ENCODE measurements at places on chromosomes 16 and 17. TPM values are rescaled to one million over a fixed set of nuclear protein-coding genes. Genes with fewer than 3 reads are reported as not detected.

C1QTNF8 gene
- not detected for polyA plus RNA-seq

- no peak for DNase-seq
- no peaks in the 10 kb centered on the region for H3K36me3 ChIP-seq
- H3K27me3 ChIP-seq = no peaks in the 10 kb centered on the region
These were observed 782.4 kb upstream of the SOX9 start for GRCh38 chr17:71338396-71338795.

GRCh38 chr16:70342016-70342415 lies 4.7 kb upstream of the DDX19A start:
- DNase-seq = peak; percentile 37
- H3K4me3 ChIP-seq = no peak overlapping the region
- no peaks in the 10 kb centered on the region for H3K36me3 ChIP-seq
- H3K4me1 ChIP-seq = no peaks in the 10 kb centered on the region

C17orf78 gene
- polyA plus RNA-seq = 0.19 TPM

NPTX1 gene
- polyA plus RNA-seq = 4.1 TPM

GRCh38 chr16:28558456-28558855 lies 4.7 kb downstream of the SGF29 start:
- DNase-seq = no peak
- no peaks in the 10 kb centered on the region for H3K4me1 ChIP-seq
- no peaks in the 10 kb centered on the region for H3K36me3 ChIP-seq

DNA sequence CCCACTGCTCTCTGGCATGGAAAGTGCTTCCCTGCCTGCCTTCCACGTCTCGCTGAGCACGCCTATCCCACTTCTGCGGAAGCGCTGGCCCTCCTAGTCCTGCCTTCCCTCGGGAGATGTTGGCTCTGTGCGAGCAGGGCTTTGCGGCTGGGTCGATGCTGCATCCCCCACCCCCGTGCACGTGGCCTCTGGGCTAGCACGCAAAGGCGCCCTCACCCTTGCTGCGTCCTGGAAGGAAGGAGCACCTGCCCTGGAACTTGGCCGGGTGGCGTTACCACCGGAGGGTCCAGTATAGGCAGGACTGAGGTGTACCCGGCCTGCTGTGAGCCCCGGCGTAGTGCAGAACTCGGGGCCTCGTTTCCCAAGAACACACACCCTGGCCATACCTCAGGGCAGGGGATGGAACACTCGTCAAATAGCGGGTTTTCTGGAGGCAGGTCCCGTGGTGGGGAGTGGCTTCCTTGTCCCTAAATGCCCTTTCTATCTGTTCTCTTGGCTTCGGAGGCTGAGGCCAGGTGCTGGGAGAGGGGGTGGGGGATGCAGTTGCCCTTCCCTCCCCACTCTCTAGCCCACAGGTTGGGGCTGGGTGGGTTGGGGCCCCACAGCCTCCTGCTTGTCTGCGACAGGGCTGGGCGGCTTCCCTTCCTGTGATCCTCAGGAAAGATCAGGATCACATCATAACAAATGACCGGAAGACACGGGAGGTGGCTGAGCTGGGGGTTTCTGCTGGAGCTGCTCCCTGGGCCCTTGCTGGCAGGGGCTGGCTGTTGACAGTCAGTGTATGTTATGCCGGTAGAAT lies 17.4 kb downstream of the BAIAP2 start:
- H3K27me3 ChIP-seq = no peaks in the 10 kb centered on the region
- 0 out of 2 replicates have a peak overlapping the region, but pooled peaks have one; percentile 39 for H3K27ac ChIP-seq
- no peak overlapping the region for H3K4me3 ChIP-seq
- DNase-seq = no peak
- H3K36me3 ChIP-seq = no peaks in the 10 kb centered on the region

- H3K4me1 ChIP-seq = peaks cover 22% of the 10 kb centered on the region
- no peaks in the 10 kb centered on the region for H3K27me3 ChIP-seq
- H3K36me3 ChIP-seq = no peaks in the 10 kb centered on the region
- H3K4me3 ChIP-seq = no peak overlapping the region
- DNase-seq = no peak
These were observed 258.4 kb upstream of the CACNG5 start for GRCh38 chr17:66576473-66576872.

GRCh38 chr17:65054602-65055001 lies 1.9 kb downstream of the GNA13 start:
- no peaks in the 10 kb centered on the region for H3K27me3 ChIP-seq
- H3K4me3 ChIP-seq = peak overlapping the region; percentile 29
- H3K36me3 ChIP-seq = peaks cover 12% of the 10 kb centered on the region
- no peak overlapping the region for H3K27ac ChIP-seq
- no peak for DNase-seq
- peaks cover 20% of the 10 kb centered on the region for H3K4me1 ChIP-seq

All from GM23338 (cell line).